A549 treated with dexamethasone at 1 μM for 4 hours (cell line): ENCODE measurements at places on chromosomes 6 and 20. TPM values are rescaled to one million over a fixed set of nuclear protein-coding genes. Genes with fewer than 3 reads are reported as not detected.

HAO1 gene
- not detected in 5 replicates for total RNA-seq

RAB32 gene
- 33.0 to 36.8 TPM (median 34.6 TPM) in 5 replicates for total RNA-seq

PLCB1 gene
- total RNA-seq = 0.20 to 1.2 TPM (median 0.66 TPM) in 5 replicates

BPI gene
- not detected in 5 replicates for total RNA-seq

CDK19 gene
- total RNA-seq = 4.7 to 8.4 TPM (median 6.9 TPM) in 5 replicates

DEFB124 gene
- 0.21 to 0.72 TPM (median 0.35 TPM) in 4 of 5 replicates, not detected in the other for total RNA-seq

FILIP1 gene
- total RNA-seq = 0.22 to 0.40 TPM (median 0.35 TPM) in 5 replicates

GPSM3 gene
- total RNA-seq = 0.26 to 0.48 TPM (median 0.36 TPM) in 5 replicates

PACRG gene
- 0.32 TPM in 1 of 5 replicates, not detected in the others for total RNA-seq

KLC4 gene
- 4.9 to 8.2 TPM (median 6.4 TPM) in 5 replicates for total RNA-seq

ARFGEF3 gene
- total RNA-seq = 0.40 to 0.66 TPM (median 0.54 TPM) in 5 replicates

FKBP1C gene
- total RNA-seq = 2.1 to 2.6 TPM (median 2.3 TPM) in 5 replicates

MYH7B gene
- 0.03 to 0.18 TPM (median 0.16 TPM) in 5 replicates for total RNA-seq

LY6G5C gene
- total RNA-seq = 0.82 to 1.8 TPM (median 1.4 TPM) in 5 replicates

CLPSL1 gene
- total RNA-seq = not detected in 5 replicates
